AG04450 (cell line): ENCODE measurements at places on chromosomes 6 and 20. TPM values are rescaled to one million over a fixed set of nuclear protein-coding genes. Genes with fewer than 3 reads are reported as not detected.

Gene OR2H2
- polyA plus RNA-seq, result not detected in 2 replicates

DNA sequence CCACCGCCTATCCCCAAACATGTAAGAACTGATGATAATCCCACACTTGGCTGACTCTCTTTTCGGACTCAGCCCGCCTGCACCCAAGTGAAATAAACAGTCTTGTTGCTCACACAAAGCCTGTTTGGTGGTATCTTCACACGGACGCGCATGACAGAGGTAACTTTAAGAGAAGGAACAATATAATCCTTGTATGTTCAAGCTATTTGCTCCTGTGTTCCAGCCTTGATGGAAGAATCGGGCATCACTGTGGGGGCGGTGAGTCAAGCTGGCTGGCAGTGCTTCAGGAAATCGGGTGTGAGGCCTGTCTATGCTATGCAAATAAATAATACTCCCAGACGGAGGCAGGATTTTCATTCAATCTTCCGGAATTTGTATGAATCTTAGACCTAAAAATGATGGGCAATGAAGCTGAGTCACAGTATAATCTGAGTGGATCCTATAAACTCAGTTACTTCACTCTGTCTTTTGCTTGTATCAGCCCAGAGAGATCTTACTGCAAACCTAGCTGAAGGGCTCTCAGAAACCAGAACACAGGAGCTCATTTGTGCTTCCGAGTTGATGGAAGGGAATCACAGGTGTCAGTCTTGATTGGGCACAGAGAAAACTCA is 45.2 kb upstream of the NT5E start:
- peak; percentile 79 for DNase-seq

Gene MRPL18
- polyA plus RNA-seq, result 80.4 and 96.7 TPM in 2 replicates

- no peak for DNase-seq
These were observed 8.0 kb downstream of the ECT2L start for GRCh38 chr6:138803861-138804260.

Gene BMP6
- polyA plus RNA-seq, result 0.69 and 0.77 TPM in 2 replicates

GRCh38 chr6:44078827-44079671 is 48.2 kb downstream of the MRPL14 start:
- DNase-seq, result no peak

GRCh38 chr6:143822584-143823024 is 20.5 kb upstream of the LTV1 start:
- DNase-seq, result no peak

DNA sequence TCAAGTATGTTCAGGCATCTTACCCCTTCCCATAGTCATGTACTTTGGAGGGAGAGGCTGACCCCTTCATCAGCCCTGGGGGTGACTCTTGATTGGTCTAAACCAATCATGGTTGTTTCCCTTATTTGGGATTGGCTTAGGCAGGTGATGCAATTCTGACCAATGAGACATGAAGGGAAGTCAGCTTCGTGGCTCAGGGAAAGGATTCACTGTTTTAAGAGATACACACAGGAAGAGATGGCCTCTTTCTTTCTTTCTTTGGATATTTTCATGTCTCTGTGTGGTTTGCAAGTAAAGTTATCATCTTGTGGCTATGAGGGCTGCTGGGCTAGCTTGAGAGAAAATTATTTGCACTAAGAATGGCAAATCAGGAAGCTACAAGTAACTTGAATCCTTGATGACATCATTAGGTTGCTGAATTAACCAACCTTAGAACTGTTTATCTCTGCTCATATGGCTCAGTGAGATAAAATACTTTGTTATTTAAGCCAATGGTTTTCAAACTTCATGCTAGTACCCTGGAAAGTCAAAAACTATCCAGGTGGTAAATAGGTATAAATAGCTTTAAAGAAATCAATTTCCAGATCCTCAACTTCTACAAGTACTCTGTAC is 144.2 kb upstream of the CENPW start:
- DNase-seq, result no peak

DNA sequence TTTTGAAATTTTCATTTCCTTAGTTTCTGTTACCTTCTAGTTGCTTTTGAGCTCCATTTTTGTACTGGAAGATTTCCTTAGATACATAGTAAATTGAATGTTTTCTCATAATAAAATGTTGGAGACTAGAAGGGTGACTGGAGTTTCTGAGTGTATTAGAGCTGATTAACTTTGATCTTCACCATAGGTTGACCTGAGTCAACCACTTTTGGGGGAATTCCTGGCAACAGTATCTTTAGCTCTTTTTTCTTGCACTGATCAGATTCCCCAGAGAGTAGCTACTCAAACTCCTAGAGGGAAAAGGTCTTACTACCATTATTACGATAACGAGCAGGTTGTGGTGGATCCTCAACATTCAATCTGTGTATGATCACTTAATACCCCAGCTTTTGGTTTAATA is 72.7 kb downstream of the KHDC1L start:
- no peak for DNase-seq

DNA sequence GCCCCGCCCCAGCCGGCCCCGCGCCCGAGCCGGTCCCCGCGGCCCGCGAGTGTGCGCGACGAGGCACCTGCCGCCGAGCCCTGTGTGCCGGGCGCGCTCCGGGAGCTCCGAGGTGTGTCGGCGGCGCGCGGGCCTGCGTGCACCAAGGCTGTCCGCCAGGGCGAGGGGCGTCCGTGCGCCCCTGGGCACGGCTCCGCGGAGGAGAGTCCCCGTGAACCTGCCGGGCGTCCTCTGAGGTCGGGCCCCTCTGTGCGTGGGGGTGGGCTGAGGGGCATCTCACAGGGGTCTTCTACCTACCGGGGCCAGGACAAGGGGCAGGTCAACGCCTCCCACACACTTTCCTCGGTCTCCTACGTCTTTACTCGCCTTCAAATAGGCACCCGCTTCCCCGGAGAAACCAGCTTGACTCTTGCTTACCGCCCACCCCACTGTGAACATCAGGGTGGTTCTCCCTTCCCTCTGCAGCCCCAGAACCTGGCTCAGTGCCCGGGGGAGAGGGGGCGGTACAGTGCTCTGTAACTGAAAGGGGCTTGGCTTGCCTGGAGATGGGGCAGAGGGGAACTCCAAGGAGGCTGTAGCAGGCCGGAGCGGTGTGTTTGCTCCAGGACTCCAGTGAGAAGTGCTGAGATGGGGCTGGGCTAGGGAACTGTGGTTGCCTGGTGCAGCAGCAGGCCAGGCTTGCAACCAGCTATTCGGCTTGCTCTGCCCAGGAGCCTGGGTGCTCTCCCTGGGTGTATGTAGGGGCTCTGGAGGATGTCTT is at the start of gene SAMD10:
Gene SAMD10 (minus strand): TSS at position 86 of the 760 bp plus-strand sequence. CDS start 175 bp downstream, outside the sequence.
- no peak for DNase-seq

DNA sequence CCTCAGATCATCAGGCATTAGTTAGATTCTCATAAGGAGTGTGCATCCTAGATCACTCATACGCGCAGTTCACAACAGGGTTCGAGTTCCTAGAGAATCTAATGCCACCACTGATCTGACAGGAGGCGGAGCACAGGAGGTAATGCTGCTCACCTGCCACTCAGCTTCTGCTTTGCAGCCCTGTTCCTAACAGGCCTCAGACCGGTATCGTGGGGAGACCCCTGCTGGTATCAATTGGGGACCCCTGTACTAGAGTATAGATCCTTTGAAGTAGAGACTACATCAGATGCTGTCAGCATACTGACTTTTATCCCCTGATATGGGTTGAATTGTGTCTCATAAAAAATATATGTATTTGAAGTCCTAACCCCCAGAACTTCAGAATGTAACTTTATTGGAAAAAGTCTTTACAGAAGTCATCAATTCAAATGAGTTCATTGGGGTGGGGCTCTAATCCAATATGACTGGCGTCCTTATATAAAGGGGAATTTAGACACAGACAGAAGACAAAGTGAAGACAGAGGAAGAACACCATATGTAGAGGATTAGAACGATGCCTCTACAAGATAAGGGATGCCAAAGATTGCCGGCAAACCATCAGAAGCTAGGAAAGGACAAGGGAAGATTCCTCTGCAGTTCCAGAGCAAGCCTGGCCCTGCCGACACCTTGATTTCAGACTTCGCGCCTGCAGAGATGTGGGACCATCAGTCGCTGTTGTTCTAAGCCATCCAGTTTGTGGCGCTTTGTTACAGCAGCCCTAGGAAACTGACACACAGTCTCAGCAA is 104.4 kb upstream of the BTBD3 start:
- DNase-seq, result no peak

DNA sequence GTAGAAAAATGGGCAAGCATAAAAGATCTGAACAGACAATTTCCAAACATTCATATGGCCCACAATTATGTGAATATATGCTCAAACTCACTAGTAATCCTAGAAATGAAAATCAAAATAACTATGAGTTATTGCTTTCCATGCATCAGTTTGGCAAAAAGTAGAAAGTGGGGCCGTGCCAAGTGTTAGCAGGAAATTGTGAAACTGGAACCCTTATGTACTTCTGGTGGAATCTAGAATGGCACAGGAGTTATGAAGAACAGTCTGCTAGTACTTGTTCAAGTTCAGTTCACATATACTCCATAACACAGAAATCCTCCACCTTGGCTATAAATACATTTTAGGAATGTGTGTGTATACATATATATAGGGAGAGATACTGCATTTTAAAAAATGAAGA is 89.8 kb downstream of the EYA2 start:
- DNase-seq, result no peak

Gene BNIP5
- not detected in 2 replicates for polyA plus RNA-seq

Gene PLEKHG1
- polyA plus RNA-seq, result 0.12 and 0.16 TPM in 2 replicates

DNA sequence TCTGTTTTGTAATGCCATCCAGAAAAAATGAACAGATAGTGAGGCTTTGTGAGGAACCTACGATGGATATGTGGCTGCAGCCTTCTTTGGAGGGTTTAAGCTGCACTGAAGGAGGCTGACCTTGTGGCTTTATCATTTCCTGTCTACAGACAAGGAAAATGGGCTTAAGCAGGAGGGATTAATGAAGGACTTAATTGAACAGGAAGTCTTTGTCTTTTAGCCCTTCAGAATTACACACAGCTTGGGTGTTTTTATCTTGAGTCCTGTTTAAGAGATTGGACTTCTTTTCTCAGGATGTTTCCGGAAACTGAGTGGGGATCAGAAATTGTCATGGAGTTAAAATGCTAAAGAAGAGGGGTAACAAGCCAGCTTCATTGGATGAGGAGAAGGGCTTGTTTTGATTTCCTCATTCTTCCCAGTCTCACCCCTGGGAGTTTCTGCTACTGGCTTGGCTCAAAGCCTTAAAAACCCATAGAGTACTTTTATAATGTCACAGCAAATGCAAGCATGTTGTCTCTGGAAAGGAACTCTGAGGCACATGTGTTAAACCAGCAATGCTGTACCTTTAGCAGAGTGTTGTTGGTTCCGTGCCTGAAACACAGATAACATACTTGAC is 193.6 kb downstream of the JARID2 start:
- DNase-seq, result no peak

Gene CST4
- polyA plus RNA-seq, result not detected in 2 replicates

DNA sequence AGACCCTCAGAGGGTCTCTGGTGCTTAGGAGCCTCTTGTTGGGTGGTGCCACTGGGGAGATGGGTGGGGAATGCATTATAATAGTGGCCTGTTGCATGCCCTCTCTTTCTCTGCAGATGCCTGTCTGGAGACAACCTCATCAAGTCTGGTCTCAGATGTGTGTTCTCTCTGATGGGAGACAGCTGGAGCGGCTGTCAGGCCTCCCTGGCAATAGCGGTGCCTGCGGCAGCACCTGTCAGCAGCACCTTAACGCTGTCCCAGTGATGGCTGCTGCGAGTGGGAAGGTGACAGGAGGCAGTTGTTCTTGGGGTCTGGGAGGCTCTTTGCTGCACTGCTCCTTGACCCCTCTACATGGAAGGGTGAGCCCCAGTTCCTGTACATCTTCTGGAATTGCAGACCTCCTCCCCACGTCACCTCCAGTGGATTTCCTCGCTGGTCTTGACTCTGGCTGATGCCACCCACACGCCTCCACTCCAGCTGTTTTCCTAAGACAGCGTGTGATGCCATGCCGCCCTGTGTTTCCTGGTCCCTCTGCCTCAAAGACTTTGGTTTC is 63.3 kb upstream of the BLCAP start:
- DNase-seq, result no peak

Gene ZNF334
- 3.3 and 4.0 TPM in 2 replicates for polyA plus RNA-seq

- DNase-seq, result no peak
These were observed 28.5 kb upstream of the TMEM14A start for GRCh38 chr6:52642368-52642767.

- no peak for DNase-seq
These were observed 571.5 kb upstream of the CDH4 start for GRCh38 chr20:60680554-60680953.

GRCh38 chr20:53032478-53032932 is 60.3 kb downstream of the TSHZ2 start:
- no peak for DNase-seq

- DNase-seq, result no peak
These were observed 21.5 kb upstream of the HLA-C start for GRCh38 chr6:31293343-31293742.

- DNase-seq, result no peak
These were observed 19.8 kb upstream of the ENPP1 start for GRCh38 chr6:131787766-131788712.

DNA sequence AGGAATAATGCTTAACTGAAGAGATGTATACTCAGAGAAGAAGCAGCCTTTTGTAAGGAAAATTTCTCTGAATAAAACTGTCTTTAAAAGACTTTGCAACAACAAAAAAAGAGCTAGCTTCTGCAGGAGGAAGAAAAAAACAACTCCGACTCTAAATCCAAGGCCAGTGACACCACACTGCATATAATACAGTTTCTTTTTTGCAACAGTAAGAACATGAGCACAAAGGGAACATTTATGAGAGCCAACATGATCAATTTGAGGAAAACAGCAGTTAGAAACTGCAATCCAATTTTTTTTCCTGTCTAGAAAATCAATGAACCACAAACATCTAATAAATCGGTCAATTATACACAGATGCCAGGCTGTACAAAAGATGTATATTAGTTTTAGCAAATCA is 42.9 kb upstream of the UST start:
- no peak for DNase-seq

GRCh38 chr6:43172104-43173007 is 1.3 kb downstream of the SRF start:
- no peak for DNase-seq

DNA sequence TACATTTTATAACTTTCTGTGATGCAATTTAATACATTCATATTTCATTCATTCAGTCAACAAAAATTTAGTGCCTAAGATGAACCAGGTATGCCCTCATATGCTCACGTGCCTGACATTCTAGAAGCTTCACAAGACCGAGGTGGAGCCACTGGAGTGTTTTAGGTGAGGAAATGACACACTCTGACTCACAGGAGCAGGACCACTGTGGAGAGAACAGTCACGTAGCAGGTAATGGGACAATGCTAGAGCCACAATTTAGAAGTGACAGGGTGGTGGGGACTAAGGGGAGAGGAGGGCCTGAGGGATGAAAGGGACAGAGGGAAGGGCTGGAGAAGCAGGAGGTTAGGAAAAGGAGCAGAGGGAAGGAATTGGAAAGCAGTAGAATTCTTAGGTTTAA is 17.6 kb upstream of the HLA-A start:
- DNase-seq, result no peak

DNA sequence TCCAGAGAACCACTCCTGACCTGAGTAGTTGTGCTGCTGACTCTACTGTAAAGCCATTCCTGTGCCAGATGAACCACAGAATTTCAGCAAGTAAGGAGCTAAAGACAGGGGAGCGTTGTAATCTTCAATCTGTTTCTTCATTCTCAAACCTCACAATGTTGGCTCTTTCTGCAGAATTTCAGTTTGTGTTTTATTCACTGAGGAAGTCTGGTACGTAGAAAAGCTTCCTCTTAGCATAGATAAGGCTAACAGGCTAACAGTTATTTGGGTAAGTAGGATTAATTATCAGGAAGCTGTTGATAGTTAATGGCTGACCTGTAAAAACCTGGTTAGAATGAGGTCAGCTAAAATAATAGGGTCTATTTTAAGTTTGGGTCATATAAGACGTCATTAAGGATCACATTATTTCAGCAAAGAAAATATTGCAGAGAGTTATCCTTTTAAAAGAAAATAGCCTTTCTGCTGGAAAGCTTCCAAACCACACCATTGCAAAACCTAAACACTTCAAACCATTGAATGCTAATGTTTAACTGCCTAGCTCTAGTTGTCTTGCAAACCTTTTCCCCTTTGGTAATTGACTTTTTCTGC is 14.1 kb upstream of the TENT5A start:
- peak; percentile 81 for DNase-seq
